Skeletal muscle cell (primary cell): ENCODE measurements at places on chromosomes 6 and 20.

DNA sequence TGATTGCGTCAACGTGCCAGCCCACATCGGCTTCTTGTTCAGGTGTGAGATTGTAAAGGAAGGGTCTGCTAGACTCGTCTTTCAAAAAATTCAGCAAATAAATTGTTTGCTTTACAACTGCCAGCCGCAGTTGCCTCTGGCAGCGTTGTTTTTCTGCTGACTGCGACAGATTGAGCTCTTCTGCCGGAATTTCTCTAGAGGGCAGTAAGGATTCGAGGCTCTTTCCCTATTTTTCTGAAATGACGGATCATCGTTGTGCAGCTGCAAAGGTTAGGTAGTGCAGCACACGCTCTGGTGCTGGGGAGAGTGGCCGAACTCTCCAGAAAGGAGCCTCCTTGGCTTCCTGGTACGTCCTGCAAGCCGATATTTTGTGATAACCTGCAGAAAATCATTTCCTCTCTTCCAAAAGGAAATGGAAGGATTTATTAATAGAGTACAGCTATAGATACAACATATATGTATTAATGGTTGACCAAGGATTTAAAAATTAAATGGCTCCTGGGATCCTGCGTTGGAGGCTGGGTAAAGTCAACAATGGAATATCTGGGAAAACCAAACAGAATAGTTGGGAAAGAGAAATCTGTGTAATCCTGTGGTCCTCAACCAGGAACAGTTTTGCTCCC is 121.9 kb upstream of the ZFP64 start:
- DNase-seq = no peak

DNA sequence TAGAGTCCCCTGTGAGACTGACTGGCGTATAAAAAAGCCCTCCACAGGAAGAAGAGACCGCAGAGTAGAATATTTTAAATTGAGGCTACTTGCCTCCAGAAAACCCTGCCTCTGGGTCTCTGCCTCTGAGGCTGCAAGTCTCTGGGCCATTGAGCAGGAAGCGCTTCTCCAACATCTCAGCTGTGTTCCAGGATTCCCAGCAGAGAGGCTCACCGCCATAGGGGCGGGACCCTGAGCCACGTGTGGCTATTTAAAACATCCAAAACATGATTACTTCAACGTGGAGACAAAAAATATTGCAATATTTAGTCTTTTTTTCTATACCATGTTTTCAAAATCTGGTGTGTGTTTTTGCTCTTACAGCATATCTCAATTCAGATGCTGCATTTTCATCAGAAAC is 59.4 kb downstream of the GNAS-AS1 start:
- no peak for DNase-seq

- DNase-seq = peak; percentile 44
Observed at GRCh38 chr6:69416776-69417175, 380.0 kb downstream of the LMBRD1 start.

GRCh38 chr20:61628480-61628879 is 376.4 kb downstream of the CDH4 start:
- no peak for DNase-seq

DNA sequence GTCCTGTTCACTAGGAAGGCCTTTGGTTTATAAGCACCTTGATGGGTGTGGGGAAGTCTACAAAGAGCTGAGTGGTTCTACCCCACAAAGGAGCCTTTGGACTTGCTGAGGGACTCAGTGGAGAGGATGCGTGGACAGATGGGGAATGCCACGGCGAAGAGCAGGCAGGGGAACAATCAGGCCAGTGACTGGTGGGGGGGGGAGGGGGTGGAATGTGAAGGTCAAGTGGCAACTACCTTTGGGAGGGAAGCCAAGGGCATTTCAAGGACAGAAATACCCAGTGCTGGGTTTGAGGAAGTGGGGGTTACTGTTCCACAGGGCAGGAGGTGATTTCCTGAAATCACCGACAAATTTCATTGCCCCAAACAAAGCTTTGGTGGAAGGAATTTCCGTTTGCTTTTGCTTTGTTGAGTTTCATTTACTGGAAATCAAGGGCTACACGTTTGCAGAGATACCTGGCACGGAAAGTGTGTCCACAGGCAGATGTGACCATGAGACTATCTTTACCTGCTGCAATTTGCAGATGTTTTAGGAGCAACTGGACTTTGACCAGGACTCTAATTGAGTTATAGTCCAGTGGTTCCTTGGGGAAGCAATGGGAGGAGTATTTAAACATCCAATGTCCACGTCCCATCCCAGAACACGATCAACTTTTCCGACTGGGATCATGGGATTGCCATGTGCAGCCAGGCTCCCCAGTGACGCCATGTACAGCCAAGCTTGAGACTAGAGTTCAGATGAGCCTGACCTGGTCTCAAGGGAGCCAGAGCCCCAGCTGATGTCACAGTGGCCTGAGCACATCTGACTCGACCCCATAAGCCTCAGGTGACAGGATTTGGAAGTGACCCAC is 8.0 kb downstream of the CST3 start:
- DNase-seq = no peak

GRCh38 chr6:44481056-44481455 is 93.5 kb downstream of the CDC5L start:
- DNase-seq = no peak

GRCh38 chr6:16244446-16244845 is 6.1 kb downstream of the GMPR start:
- no peak for DNase-seq

DNA sequence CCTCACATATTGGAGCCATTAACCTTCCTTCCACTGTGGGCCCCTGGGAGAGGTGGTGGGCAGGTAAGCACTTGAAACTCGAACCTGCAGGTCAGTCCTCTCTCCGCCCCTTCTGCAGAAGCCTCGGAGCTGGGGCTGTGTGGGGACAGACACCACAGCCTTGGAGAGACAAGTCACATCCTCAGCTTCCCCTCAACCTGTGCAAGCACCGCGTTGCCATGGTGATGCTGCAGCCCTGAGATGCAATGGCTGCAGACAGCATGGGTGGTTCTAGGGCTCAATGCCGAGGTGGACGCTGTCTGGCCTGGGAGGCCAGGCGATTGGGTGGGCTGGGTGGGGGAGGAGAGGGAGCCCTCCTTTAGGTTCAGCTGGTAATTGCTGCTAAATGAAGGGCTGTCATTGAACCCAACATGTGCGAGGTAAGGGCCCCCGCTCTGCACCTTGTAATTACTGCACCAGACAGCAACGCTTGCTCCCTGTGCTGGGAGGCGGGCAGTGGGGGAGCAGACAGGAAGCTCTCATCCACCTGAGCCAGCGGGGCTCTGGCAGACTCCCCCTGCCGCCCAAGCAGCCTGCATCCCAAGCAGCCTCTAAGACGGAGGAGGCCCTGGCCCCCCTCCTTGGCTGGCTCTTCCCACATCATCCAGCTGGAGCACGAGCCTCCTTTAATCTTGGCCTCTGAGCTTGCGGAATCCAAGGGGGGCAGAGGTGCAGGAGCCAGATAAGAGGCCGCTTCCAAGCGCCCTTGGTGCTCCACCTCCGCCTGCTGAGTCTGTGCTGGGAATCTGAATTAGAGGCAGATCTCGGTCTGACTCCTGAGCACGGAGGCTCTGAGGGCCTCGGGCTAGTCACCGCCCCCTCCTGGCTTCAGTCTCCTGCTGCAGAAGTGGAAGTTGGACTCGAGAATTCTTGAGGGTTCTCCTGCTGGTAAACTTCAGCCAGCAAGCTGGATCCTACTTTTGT is 39.8 kb upstream of the CDH22 start:
- DNase-seq = no peak

- DNase-seq = no peak
Observed at GRCh38 chr20:50149481-50150254, 3.9 kb downstream of the PEDS1 start.
